ENCODE measurements at places on chromosomes 2 and 18.

- no peak for DNase-seq
Measured at GRCh38 chr2:218262631-218263586, 2.1 kb downstream of the GPBAR1 start.

GRCh38 chr2:98892871-98893270 is 43.2 kb downstream of the CRACDL start:
- DNase-seq: no peak

- no peak for DNase-seq
Measured at GRCh38 chr2:119550856-119551255, 6.6 kb downstream of the CFAP221 start.

DNA sequence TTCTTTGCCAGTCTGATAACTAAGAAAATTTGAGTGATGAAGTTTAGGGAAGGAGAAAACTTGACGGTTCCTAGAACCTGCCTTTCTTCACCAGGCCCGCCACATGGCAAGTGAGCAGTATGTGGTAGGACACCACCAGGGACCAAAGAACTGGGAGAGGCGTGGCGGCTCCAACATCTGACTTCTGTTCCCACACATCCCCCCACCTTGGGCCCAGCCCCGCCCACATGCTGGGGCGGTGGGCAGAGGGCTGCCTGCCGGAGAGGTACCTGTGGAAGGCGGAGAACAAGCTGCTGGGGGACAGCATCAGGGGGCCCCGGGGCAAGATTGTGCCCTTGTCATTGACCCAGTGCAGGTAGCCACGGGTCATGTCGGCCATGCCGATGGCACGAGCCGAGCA is 75.0 kb downstream of the EMILIN2 start:
- no peak for DNase-seq

DNA sequence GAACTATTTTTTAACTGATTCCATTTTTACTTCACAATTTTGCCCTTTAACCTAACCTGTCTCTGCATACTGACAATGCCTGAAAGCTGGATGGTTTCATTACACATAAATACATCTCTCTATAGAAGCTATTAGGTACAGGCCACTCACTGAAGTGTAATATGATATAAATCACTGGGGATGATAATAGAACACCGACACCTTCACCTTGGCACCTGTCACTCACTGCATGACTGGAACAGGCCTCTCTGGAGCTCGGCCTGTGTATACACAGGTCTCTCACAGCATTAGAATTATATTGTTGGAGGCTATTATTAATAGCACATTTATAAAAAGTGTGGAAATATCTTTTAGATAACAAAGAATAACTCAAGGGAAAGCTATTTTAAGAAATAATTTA is 138.2 kb downstream of the TMEM131 start:
- DNase-seq: no peak

GRCh38 chr2:28758459-28758858 is 6.8 kb downstream of the PPP1CB start:
- DNase-seq: no peak

- no peak for DNase-seq
Measured at GRCh38 chr2:224110811-224111210, 71.7 kb upstream of the SERPINE2 start.

DNA sequence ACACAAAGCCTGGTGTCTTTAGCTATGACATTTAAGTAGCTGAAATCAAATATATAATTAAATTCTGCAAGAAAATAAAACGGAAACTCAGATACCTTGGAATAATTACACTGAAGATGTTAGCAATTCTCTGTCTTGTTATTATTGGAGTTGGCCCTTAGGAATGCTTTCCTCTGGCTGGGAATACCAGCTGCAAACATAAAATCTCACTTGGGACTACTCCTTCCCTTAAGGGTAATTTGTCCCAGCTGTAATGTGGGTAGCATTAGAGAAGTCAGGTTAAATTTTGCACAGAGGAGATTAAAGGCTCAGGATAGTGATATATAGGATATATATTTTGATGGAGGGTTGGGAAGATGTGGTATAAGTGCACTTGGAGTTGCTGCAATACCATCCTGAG is 37.3 kb upstream of the GRP start:
- no peak for DNase-seq

GRCh38 chr2:78411303-78411702 is 614.2 kb upstream of the REG3G start:
- DNase-seq: no peak

GRCh38 chr2:218369330-218369729 is 12.7 kb downstream of the CATIP start:
- no peak for DNase-seq

DNA sequence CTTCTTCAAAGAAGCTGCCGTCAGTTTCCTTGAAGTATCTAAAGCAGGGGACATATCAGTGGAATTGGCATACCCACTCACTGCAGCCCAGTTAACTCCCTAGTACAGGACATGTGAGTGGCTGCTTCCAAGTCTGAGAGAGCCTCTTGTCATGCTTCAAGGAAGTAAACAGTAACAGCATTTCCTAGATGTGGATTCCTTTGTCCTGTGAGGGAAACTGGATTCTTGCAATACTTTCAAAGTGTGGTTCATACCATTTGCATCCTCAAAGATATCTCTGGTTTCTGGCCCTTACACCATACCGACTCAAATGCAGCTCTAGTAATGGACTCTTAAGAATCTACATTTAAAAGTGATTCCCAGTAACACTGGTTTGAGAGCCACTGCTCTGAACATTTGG is 87.2 kb downstream of the ESCO1 start:
- no peak for DNase-seq

DNA sequence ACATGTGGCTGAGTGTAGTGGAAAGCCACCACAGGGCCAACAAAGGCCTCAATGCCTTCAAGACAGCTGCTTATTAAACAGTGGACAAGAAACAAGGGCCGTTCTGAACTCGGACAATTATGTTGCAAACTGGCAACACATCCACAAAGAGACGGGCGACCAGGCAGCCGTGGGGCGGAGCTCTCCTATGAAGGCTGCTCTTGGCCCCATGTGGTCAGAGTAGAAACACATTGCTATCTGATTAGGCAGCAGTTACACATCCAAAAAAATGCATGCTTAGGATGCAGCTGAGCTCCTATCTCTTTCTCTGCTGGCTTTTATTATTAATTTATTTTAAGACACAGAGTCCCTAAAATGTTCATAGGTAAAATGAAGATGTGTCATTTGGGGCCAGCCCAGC is 163.4 kb downstream of the TMEM163 start:
- no peak for DNase-seq

GRCh38 chr2:98454500-98455235 is 10.0 kb downstream of the INPP4A start:
- DNase-seq: no peak

GRCh38 chr18:57333940-57334339 is 18.4 kb upstream of the ST8SIA3 start:
- DNase-seq: no peak

Measured in activated naive CD4-positive, alpha-beta T cell (primary cell).